A549 treated with dexamethasone at 1 μM for 4 hours (cell line): ENCODE measurements at places on chromosomes 3 and 15. TPM values are rescaled to one million over a fixed set of nuclear protein-coding genes. Genes with fewer than 3 reads are reported as not detected.

Gene ZNF860
- total RNA-seq = 1.3 to 1.9 TPM (median 1.7 TPM) in 5 replicates

Gene SOX2
- total RNA-seq = 0.42 to 0.57 TPM (median 0.46 TPM) in 5 replicates

Gene GOLGA8T
- total RNA-seq = 1.1 to 1.9 TPM (median 1.6 TPM) in 5 replicates

Gene STRIT1
- not detected in 5 replicates for total RNA-seq

Gene CDHR4
- total RNA-seq = 0.15 to 0.26 TPM (median 0.24 TPM) in 5 replicates

Gene CASR
- not detected in 5 replicates for total RNA-seq

Gene PARP15
- total RNA-seq = not detected in 5 replicates

Gene GOLGA6L10
- total RNA-seq = 0.18 to 0.38 TPM (median 0.35 TPM) in 5 replicates

Gene PLAAT1
- total RNA-seq = 0.09 to 0.16 TPM in 2 of 5 replicates, not detected in the others

Gene ARL8B
- total RNA-seq = 57.8 to 74.8 TPM (median 66.0 TPM) in 5 replicates

Gene CCR9
- 0.08 TPM in 1 of 5 replicates, not detected in the others for total RNA-seq

Gene AHSG
- 0.06 to 0.09 TPM (median 0.06 TPM) in 3 of 5 replicates, not detected in the others for total RNA-seq

Gene CFAP91
- 0.21 to 0.32 TPM (median 0.23 TPM) in 4 of 5 replicates, not detected in the other for total RNA-seq
